ENCODE measurements at places on chromosomes 1 and 21. TPM values are rescaled to one million over a fixed set of nuclear protein-coding genes. Genes with fewer than 3 reads are reported as not detected.

The C1orf105 gene
- total RNA-seq: not detected

The OR6N1 gene
- not detected for total RNA-seq

The NR0B2 gene
- total RNA-seq: not detected

The IPO13 gene
- 20.6 TPM for total RNA-seq

All from esophagus squamous epithelium (tissue), 5 donors.